ENCODE measurements at places on chromosomes 5 and 9.

- DNase-seq, result no peak
Observed at GRCh38 chr9:81592887-81593266, 96.5 kb downstream of the TLE1 start.

DNA sequence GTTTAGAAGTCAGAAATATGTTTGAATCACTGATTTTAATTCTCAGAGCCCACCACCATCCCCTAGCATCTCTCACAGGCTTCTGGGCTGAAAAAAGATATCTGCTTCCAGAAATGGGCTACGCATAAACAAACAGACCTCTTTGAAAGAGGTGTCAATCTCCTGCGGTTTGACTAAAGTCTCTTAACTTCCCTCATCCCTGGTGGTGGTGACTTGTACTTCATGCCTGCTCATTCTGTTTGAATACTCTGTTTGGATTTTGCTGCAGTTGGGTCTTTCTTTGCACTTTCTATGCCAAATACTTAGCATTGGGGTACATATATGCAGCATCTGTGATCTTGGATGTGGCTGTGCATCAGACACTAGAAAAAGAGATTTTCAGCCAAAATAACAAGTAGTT is 157.2 kb upstream of the ATP10B start:
- DNase-seq, result no peak

DNA sequence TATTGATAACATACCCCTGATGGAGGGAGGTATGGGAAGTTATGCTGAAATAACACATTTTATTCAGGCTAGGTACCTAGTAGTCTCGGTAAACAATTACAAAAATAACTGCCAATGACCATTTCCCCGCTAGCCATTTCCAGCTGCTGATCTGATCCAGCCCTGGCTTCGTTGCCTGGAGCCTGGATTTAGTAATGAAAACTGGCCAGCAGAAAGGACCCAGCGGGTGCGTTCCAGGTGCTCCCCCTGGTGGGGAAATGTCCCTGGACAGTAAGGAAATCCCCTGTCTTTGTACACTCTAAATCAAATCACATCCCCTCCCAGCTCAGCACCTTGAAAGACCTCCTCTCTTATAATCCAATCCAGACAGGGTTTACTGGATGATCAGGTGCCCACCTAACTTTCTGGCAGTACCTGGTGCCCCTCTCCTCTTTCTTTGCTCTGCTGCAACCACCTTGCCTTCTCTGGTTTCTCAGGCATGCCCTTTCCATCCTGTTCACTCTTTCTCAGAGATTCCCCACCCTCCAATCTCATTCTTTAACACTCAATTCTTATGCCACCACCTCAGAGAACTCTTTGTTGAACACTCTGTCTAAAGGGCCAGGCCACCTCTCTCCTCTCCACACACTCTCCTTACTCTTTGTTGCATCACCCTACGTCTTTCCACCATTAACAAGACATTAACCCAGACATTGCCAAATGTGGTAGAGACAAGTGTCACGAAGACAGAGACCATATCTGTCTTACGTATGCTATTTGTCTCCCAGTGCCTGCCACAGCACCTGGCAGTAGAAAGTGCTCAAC is 50.1 kb upstream of the SMAD5 start:
- DNase-seq, result no peak

DNA sequence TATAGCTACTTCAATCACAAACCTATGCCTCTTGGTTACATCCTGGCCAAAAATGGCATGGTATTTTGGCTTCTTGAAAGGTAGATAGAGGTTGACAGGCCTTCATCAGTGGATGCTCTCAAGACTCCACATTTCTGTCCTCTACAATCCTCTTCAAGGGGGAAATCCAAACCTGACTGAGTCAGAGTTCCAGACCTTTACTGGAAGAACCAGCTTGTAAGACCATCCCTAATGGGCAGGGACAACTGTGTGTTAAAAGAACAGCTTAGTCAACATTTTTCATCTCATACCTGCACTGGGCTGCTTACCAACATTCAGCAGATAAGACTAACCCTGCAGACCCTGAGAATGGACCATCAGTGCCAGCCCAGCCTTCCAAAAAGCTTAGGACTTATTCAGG is 155.7 kb downstream of the CDK5RAP2 start:
- no peak for DNase-seq

- DNase-seq, result no peak
Observed at GRCh38 chr5:53337827-53338226, 142.6 kb upstream of the FST start.

GRCh38 chr9:115599898-115600297 is 481.9 kb upstream of the TNC start:
- no peak for DNase-seq

- DNase-seq, result no peak
Observed at GRCh38 chr9:4780651-4781050, 12.1 kb upstream of the RCL1 start.

DNA sequence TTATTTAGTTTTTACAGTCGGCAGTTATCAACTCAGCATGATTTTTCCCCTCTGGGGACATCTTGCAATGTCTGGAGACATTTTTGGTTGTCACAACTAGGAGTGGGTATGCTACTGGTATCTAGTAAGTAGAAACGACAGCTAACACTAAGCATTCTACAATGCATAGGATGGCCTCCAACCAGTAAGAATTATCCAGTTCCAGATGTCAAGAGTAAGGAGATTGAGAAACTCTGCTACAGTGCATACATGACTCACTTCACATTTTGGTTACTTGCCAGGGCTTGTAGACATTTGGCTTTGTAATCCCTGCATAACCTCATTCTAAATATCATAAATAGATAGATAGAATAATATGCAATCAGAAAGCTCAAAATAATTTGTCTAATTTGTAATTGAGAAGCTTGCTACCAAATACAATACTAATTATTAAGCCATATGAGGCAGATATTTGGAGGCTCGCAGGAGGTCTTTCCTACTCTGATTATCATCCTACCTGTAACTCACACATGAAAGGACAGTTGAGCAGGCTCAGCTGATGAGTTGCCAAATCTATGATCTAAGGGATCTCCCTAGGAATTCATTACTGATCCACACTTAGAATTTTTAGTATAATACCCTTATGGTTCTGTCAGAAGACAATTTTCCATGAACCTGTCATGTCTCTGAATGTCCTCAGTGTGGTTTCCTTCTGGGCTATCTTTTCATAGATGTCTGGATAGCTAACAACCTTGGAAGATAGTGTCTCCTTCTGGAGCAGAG is 346.9 kb upstream of the TLE4 start:
- no peak for DNase-seq

DNA sequence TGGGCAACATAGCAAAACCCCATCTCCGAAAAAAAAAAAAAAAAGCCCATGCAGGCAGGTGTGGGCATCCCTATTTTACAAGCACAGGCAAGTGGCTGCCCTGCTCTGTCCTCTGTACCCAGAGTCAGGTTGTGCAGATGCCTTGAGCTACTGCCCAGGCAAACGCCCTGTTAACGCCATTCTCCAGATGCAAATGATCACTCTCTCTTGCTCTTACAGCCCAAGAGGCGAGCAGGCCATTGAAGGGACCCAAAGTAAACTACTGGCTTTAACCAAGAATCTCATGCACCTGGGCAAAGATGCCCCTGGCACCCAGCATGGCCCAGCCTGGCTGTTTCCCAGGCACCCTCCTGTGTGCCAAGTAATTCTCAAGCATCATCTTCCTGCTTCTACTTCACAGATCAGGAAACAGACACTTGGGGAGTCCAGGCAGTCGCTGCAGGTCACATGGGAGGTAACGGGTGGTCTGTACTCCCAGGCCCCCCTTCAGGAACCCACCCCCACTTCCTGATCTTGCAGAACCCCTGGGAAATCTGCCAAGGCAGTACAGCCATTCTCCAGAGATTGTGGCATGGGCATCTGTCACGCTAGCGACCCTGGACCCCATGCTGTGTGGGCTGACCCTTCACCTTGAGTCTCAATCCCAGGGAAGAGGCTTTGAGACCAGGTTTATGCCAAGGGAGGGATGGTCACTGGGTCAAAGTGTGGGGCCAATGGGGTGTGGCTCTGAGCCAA is 14.2 kb downstream of the EEIG1 start:
- no peak for DNase-seq

DNA sequence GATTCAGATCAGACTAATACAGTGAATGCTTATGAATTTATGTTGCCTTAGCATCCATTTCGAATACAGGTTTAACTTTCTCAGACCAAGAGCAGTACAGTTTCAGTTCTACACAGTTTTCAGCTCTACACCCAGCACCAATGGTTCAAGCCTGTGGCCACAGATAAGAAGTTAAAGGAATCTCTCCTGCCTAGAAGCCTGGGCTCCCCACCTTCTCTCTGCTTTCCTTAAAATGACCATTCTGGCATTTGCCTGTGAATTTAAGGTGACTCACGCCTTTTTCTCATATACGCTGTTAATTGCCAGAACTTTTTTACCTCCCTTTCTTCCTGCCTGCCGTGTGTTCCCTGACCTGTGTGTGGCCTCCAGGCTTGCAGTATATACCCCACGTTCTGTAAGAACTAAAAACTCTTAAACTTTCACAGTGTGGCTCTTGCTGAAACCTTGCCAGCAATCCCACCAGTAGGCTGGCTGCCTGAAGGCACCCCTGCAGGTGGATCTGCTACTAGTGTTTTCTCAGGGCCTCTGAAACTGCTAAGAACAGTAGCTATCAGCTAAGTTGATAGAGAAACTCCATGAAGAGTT is 692.8 kb upstream of the CDH18 start:
- no peak for DNase-seq

- DNase-seq, result no peak
Observed at GRCh38 chr5:115461506-115462290, 82.9 kb downstream of the FEM1C start.

DNA sequence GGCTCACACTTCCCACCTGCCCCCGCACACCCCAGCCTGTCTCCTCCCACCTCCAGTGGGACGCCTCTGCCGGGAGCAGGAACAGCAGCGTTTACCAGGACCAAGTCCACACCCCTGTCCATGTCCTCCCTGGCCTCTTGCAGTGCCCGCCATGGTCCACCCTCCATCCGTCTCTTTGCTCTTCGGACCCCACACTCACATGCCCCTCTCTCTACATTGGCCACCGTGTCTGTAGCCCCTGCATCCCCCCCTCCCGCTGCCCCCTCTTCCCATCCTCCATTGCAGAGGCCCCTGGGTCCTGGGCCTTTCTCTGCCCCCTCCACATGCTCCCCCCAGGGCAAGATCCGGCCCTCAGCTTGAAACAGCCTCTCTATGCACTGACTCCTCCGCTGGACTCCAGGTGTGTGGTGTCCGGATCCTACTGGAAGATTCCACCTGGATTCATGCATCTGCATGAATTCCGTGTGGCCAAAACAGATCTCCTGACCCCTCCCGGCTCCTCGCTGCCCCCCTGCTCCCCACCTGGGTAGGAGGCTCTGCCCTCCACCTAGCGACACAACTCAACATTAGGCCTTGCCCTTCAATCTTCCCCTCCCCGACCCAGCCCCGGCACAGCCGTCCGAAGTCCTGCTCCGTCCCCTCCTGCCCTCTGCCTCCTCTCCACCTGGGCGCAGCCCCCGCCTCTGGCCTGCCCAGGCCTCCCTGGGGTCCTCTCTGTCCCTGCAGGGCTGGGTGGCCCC is 168.5 kb downstream of the OLFM1 start:
- no peak for DNase-seq

DNA sequence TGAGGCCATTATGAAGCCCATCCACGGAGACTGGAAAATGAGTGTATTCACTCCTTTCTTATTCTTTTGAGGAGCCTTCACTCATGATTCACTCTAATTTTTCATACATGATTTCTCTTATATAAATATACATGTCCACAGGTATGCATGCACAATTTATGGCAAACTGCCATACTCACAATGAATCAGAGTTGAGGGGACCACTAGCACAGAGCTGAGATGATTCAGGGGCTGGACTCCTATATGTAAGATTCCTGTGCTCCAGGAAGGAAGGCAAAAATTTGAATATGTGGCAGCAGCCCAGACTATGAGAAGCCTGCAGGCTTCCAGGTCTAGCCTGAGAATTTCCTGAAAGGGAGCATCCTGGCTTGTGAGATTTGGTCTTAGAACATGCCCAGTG is 484.6 kb downstream of the PRELID2 start:
- DNase-seq, result no peak

- no peak for DNase-seq
Observed at GRCh38 chr5:42422656-42423280, 471 bp upstream of the GHR start.

DNA sequence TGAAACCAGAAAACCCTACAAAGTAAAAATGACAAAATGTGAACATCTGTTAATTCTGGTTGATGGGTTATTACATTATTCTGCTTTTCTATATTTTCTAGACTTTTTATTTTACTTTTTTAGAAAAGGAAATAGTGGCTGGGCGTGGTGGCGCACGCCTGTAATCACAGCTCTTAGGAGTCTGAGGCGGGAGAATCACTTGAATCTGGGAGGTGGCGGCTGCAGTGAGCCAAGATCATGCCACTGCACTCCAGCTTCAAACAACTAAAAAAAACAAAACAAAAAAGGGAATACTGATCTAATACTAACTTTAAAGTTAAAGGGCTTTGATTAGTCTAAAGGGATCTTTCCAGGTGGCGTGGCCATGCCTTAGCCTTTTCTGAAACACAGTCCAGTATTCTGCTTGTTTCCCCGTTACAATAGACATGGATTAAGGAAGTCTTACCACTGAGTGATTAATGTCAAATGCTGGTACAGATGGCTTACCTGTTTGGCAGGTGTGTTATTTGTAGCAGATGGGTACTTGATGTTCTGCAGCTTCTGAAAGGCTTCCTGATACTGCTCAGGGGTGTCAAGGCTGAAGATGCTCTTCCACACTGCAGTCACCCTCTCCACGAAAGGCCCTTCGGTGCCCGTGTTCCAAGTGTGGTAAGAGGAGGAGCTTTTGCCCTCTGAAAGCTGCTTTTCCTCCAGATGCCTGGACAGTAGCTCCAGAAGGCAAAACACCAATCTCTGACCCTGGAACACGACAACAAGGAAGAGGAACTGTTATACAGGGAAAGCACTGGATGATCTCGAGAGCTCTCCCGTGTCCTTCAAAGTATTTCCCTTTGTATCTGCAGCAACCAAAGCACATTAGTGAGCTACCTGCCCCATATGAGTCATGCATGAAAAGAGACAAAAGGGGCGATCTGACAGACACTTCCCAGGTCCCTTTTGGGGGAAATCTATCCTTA is 37.5 kb downstream of the CNOT8 start:
- DNase-seq, result no peak

DNA sequence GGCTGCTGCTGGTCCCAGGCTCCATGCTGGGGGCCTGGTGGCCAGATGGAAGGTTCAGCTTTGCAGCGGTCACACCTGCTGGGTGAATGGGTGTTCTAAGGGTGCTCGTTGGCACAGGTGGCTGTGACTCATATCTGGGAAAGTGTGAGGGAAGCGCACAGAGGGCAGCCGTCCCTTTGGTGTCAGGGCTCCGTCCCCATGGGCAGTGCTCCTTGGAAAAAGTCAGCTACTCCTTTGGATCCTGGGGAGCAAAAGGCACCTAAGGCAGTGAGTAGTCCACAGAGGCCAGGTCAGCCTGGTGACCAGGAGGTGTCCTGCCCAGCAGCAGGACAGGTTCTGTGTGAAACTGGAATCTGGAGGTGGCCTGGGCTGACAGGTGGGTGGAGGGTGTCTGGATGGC is 18.4 kb upstream of the GBGT1 start:
- DNase-seq, result no peak

GRCh38 chr5:122154910-122155309 is 25.6 kb downstream of the ZNF474 start:
- DNase-seq, result no peak
